ENCODE measurements at places on chromosomes 2 and 18. TPM values are rescaled to one million over a fixed set of nuclear protein-coding genes. Genes with fewer than 3 reads are reported as not detected.

DNA sequence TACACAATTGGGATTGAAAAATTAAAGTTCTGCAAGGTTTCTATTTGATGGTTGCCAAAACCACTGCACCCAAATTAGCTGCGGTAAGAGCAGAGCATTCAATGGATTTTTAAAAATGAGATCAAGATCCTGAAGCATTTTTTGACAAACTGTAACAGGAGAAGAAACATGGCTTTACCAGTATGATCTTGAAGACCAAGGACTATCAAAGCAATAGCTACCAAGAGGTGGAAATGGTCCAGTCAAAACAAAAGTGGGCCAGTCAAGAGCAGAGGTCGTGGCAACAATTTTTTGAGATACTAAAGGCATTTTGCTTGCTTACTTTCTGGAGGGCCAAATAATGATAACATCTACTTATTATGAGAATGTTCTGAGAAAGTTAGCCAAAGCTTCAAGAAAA, 186.8 kb downstream of the RDH14 start:
- DNase-seq, result no peak

DNA sequence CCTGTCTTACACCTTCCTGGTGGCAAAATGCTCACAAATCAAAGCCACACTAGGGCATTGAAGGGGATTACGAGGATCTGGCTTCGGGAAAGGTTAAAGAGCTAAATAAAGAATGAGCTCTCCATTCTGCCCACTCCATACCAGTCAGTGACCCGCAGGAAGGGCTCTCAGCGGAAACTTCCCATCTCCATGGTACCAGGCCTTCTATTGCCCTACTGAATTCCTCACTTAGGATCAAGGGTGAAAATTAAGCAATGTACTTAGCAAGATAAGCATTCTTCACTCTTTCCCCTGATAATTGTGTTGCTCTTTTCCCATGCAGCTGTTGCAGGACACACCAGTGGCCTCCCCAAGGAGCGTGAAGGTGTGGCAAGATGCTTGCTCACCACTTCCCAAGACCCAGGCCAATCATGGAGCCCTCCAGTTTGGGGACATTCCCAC, 75.6 kb upstream of the TTC39C start:
- DNase-seq, result no peak

DNA sequence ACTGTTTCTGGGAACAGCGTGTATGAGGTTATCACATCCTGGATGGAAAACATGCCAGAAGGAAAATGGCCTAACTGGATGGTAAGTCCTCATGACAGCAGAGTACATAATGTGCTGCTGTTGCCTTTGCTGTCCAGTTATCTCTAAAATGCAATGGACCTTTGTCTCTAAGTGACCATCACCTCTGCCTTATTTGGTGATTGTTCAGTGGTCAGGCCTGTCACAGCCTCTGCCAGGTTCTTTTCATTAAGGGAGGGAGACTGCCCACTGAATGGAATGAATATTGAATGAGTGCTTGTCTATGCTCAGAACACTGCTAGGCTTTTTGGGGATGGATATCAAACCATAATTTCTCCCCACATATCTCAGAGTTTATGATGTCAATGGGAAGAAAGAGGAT, 29.0 kb downstream of the SLC3A1 start:
- no peak for DNase-seq

GRCh38 chr2:117401582-117401981, 412.9 kb upstream of the DDX18 start:
- no peak for DNase-seq

- no peak for DNase-seq
Observed at GRCh38 chr2:121004359-121004758, 268.7 kb downstream of the GLI2 start.

SERPINB10 gene
- total RNA-seq, result not detected

Measured in H9 (cell line).